ENCODE measurements at places on chromosomes 7 and 10.

GRCh38 chr10:114166043-114166442 lies 8.0 kb downstream of the CCDC186 start:
- DNase-seq = no peak

GRCh38 chr7:139471740-139472353 lies 11.6 kb downstream of the KLRG2 start:
- no peak for DNase-seq

DNA sequence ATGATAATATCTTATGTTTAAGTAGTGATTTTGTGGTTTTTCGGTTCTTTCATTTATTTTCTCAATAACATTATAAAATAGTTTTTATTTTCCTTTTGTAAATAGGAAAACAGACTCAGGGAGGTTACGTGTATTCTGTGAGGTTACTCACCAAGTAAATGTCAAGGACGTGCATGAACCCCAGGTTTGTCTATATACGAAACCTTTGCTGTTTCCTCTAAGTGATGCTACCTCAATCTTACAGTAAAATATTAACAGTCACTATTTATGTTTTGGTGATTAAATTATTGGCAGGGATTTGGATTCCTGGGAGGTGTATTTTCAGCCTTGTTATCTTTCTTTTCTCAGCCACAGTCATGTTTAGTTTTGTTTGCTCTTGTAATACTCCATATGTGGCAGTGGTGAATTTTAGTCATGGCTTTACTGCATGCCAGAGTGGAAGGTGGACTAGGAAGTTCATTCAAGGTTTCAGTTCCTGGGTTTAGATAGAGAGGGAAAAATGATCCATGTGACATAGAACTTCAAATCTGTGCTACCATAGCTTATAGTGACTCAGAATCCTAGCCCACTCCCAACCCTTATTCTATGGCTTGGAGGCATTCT lies 139.9 kb downstream of the ARL4A start:
- no peak for DNase-seq

DNA sequence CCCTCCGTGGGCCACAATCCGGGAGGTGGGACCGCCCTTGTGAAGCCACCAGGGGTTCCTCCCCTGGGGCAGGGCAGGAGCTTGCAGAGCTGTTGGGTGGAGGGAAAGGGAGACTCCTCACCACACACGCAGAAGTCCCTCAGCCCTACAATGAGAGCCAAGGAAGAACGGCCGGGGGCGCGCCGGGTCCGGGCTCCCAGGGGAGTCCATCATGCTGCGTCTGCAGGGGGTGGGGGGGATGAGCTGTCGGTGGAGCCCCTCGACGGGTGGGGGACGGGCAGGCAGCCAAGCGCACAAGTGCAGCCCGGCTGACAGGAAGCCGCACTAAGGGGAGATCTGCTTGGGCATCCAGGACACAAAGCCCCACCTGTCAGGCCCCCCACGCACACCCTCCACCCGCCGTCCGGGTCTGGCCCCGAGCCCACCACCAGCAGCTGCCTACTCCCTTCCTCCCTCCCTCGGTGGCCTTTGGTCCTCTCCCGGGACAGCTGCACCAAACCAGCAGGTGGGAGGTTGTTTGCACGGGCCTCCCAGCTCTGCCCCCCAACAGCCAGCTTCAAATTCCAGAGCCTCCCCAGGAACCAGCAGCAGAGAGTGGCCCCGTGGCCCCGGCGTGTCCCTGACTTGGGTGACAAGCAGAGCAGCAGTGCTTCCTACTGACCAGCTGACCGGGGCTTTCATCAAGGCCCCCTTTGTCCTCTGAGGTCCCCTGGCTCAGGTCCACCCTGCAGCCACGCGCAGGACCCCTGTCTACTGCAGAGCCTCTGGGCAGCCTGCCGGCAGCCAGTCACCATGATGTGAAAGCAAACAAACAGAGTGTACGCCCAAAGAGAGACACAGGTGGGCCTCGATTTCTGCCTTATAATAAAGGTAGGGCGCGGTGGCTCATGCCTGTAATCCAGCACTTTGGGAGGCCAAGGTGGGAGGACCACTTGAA lies 50.3 kb downstream of the HIP1 start:
- DNase-seq = no peak

DNA sequence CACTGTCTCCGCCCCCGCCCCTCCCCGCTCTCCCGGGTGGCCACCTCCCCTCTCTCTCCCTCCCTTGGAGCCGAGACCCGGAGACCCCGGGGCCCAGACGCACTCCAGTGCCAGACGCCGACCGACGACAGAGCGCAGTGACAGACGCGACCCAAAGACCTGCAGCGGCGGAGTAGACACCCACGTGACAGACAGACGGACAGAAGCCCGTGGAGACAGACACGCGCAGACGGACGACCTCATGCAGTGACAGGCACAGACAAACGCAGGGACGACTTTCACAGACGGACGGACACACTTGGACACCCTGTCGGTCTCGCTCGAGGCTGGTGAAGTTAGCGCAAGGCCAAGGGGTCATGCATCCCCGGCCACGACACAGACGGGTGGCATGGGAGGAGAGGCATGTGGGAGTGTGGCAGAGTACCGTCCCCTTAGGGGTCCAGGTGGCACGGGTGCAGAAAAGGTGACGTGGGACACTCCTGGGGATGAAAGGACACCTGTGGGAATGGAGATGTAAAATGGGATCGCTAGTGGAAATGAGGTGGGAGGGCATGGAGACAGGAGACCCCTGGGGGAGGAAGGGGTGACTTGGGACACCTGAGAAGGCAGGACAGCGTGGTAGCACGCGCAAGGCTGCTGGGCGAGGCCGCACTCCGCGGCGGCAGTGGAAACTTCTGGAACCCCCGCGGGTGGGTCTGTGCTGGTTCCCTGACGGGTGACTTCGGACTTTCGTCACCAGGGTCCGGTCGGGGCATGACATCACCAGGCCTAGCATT lies 456 bp upstream of the ACHE start:
- no peak for DNase-seq

- no peak for DNase-seq
These were observed 144.9 kb upstream of the HDAC9 start for GRCh38 chr7:18350678-18351077.

- DNase-seq = no peak
These were observed 17.1 kb downstream of the VWA2 start for GRCh38 chr10:114256008-114256765.

GRCh38 chr10:92691591-92692079 lies 1.9 kb downstream of the HHEX start:
- DNase-seq = no peak

DNA sequence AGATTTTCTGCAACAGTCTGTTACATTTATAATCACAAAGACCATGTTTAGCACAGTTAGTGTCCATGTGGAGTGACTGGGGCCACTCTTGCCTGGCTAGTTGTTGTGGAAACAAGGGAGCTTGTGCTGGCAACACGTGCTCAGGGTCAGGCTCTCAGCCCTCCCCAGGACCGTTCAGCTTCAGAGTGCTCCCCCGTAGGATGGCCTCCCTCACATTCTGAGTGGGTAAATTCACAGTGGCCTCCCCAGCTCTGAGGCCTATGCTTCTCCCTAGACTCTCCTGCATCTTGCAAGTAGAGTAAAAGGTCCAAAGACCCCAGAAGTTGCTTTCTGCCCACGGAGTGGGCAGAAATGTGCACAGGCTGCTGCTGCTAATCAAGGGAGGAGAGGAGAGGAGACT lies 122.3 kb downstream of the ADCY1 start:
- no peak for DNase-seq

DNA sequence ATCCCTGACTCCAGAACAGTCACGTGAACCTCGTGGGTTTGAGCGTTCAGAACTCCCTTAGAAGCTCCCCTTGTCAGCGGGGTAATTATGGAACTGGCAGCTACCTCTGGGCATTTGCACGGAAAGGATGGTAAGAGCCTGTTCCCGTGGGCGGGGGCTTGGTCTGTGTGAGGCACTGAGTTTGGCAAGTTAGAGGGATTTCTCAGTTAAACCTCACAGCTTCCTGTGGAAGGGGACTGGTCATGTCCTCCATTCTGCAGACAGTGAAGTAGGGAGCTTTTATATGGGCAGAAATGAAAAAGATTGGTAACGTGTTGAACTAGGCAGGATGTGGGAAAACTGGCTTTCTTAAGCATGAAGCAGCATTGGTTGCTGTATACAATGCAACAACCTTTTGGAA lies 16.0 kb downstream of the PALD1 start:
- DNase-seq = peak; percentile 45

DNA sequence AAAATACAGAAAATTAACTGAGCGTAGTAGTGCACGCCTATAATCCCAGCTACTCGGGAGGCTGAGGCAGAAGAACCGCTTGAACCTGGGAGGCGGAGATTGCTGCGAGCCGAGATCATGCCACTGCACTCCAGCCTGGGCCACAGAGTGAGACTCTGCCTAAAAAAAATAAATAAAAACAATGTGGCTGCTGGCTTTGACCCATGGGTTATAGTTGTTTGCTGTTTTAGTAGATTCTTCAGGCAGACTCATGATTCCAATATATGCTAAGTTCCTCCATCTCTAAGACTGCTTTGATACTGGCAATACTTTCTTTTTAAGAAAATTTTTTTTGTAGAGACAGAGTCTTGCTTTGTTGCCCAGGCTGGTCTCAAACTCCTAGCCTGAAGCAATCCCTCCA lies 8.4 kb downstream of the OLAH start:
- no peak for DNase-seq

- peak; percentile 17 for DNase-seq
These were observed 635 bp downstream of the ZNF12 start for GRCh38 chr7:6705959-6706665.

- DNase-seq = no peak
These were observed 451.5 kb downstream of the SORCS1 start for GRCh38 chr10:106712988-106713387.

- no peak for DNase-seq
These were observed 39.3 kb downstream of the RBM17 start for GRCh38 chr10:6128087-6128486.

- DNase-seq = no peak
These were observed 43.3 kb downstream of the ETV1 start for GRCh38 chr7:13946181-13946580.

DNA sequence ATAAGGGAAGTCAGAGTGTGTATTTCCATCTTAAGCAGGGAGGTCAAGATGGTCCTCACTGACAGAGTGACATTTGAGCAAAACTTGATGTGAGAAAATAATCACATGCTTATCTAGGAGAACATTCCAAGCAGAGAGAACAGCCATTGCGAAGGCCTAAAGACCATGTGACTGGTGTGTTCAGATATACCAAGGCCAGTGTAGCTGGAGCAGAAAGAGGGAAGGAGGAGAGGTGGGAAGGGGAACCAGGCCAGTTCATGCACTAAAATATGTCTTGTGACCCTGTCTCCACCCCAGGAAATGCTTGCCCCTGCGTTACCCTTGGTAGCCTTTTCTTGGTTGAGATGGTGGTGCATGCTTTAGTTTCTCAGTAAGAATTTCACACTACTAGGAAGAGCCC lies 77.4 kb downstream of the CACNB2 start:
- DNase-seq = no peak

- DNase-seq = no peak
These were observed 1050.7 kb downstream of the SORCS3 start for GRCh38 chr10:105691811-105692210.

GRCh38 chr7:118436663-118437062 lies 212.2 kb downstream of the ANKRD7 start:
- DNase-seq = no peak

DNA sequence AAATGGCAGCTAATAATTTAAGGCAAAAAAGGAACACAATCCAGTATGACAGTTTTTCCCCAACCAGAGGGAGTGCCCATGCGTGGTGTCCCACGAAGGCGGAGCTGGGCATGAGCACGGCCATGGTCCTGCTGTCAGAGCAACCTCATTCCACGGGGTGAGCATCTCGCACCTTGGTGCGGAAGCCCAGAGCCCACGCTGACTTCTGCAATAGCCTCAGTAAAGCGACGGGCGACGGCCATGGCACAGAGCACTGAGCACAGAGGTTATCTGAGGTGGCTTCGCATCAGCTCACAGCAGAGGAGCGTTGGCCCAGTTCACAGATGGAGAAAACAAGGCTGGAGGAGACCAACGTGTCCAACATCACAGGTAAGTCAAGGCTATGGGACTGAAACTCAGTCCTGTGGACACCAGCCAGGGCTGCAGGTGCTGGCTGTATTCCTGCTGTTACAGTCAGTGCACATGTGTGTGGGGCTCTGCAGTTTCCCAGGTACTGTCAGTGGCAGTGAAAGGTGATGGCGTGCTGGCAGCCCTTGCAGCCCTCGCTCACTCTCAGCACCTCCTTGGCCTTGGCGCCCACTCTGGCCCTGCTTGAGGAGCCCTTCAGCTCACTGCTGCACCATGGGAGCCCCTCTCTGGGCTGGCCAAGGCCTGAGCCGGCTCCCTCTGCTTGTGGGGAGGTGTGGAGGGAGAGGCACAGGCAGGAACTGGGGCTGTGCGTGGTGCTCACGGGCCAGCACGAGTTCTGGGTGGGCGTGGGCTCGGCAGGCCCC lies 525.6 kb downstream of the PTPRN2 start:
- DNase-seq = no peak

GRCh38 chr10:75013522-75013921 lies 97.9 kb upstream of the SAMD8 start:
- no peak for DNase-seq

GRCh38 chr10:27503498-27504006 lies 552 bp upstream of the RAB18 start:
- no peak for DNase-seq

DNA sequence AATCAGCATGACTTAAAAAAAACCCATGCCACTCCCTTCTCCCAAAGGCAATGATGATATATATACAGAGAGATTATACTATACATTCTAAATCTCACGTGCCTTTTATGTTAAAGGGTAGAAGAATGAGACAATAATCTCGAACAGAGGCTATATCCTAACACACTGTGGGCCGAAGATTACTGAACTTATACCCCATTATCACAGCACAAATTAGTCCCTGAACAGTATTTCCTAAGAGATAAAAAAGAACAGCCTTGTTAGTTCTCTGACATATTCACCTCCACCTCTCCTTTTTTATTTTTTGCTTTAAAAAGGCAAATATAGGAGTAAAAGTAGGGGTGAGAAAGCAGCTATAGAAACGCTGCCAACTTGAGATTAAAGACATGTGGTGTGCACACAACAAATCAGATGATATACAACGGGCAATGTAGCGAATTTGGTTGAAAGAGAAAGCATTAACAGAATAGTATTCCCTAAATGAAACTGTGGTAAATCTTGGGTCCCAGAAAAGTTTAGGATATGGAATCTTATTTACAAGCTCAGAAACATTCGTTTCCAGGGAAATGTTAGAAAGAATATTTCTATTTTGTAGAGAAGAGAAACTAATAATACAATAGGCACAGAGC lies 69.5 kb downstream of the JMJD1C start:
- no peak for DNase-seq

All from activated T-cell treated with anti-CD3 and anti-CD28 coated beads for 48 hours (primary cell).